ENCODE measurements at places on chromosomes 1 and 21.
A peak's percentile ranks its signal among the peaks of the same experiment; 100 is the strongest.

DNA sequence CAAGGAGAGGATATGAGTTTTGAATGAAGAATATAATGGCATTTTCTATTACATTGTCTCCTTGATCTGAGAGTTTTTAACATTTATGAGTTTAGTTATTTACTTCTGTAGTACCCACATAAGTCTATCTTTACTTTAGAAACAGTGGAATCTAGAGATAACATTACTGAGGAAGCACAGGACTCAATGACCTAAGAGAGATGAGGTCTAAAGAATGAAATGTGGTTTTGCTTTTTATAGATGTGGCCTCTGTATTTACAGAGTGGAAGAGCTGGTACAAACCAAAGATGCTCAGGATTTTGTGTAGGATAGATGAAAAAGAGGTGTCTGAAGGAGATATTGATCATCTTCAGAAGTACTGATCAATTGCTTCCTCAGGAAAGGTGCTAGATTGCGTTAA lies 177.3 kb downstream of the KCTD3 start:
- DNase-seq = peak; percentile 13

GRCh38 chr1:181898773-181899172 lies 162.7 kb downstream of the ZNF648 start:
- DNase-seq = no peak

GRCh38 chr1:243944429-243945160 lies 94.6 kb upstream of the AKT3 start:
- DNase-seq = no peak

DNA sequence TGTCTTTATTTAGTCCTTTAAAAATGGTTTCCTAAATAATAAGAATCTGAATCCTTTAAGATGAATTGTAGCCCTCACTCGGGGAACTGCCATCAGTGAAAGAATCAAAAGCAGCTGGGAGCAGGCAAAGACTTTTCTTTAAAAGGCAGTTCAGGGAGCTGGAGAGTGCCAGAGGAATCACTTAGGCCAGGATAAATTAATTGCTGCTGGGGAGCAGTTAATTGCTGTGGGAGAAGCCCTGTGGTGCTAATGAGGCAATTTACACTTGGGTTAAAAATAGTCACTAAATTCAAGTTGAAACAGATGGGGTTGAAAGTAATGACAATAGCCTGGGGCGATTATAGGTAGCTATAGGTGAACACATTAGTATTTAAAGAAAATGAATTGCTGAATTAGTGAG lies 38.7 kb upstream of the COL24A1 start:
- DNase-seq = no peak

DNA sequence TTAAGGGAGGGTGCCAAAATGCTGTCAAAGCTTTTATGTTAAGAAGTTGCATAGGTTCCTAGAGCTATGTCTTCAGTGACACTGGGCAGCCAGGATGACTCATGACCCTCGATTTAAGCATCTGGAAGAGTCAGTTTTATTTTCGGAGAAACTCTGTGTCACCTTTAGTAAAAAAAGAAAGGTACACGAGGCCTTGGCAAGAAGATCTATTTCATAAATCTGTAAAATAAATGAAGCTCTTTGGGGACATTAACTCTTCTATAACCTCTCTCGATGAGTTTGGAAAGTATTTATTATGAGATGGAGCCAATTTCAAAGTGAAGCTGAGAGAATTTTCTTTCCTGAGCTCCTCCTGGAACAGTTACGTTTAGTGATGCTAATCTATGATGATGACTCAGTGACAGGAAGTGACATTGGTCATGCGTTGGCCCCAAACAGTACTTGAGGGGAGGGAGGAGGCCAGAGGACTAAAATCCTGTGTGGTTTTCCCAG lies 156.5 kb downstream of the HLX start:
- DNase-seq = no peak

- no peak for DNase-seq
Observed at GRCh38 chr1:34627465-34628240, 127.2 kb upstream of the GJB5 start.

DNA sequence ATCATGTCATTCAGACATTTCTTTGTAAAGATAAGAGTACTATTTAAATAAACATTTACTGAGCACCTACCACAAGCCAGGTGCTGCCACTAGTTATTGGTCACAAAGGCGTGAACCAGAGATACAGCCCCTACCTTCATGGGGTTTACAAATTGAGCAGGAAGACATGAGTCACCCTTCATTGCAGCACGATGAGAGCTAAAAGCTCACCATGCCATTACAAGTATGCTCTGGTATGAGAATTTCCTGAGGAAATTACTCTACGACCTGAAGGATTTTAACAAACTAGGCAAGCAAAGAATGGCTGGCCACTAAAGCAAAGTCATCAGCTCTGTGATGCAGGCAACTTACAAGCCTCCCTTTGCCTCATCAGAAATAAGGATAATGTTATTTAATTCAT lies 346.8 kb downstream of the BRINP2 start:
- peak; percentile 47 for DNase-seq

GRCh38 chr1:177133977-177134538 lies 30.5 kb downstream of the ASTN1 start:
- DNase-seq = no peak

GRCh38 chr1:53330819-53331218 lies 2.9 kb upstream of the LRP8 start:
- DNase-seq = no peak

DNA sequence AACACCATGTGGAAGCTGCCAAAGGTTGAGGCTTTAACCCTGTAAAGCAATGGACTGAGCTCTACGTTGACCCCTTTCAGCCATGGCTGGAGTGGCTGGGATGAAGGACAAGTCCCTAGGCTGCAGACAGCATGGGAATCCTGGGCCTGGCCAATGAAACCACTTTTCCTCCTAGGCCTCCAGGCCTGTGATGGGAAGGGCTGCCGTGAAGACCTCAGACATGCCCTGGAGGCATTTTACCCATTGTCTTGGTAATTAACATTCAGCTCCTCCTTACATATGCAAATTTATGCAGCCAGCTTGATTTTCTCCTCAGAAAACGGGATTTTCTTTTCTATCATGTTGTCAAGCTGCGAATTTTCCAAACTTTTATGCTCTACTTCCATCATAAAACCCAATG lies 214.5 kb downstream of the RGS7 start:
- no peak for DNase-seq

- no peak for DNase-seq
Observed at GRCh38 chr1:165632491-165632890, 1.5 kb downstream of the MGST3 start.

GRCh38 chr1:5105744-5106143 lies 451.3 kb downstream of the AJAP1 start:
- no peak for DNase-seq

GRCh38 chr1:36836196-36836883 lies 198.0 kb downstream of the GRIK3 start:
- no peak for DNase-seq

DNA sequence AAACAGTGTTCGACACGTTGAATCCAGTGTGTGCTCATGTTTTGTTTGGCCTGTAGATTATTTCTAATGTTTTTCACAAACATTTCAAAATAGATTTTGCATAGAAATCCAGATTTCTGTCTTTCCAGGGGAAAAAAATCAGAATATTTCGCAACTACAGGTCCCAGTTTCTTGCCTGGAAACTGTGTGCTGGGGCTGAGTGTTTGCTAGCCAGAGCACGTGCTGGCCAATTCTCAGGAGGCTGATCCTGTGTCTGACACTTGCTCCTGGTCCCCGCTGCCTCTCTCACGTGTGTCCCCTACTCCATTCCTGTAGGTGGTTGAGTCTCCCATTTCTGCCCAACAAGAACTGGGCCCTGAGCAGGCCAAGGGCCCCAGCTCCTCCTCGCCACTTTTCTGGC lies 2.4 kb downstream of the MAB21L3 start:
- no peak for DNase-seq

DNA sequence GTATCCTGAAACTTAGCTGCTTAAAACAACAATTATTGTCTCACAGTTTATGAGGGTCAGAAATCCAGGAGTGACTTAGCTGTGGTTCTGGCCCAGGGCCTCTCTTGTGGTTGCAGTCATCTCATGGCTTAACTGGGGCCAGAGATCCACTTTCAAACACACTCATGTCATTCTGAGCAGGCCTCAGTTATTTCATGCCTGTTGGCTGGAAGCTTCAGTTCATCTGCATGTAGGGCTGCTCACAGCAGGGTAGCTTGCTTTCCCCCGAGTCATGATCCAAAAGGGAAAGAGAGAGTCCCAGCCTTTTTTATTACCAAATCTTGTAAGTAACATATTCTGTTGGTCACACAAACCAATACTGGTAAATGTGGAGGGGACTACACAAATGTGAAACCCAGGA lies 96.6 kb upstream of the B3GALT2 start:
- no peak for DNase-seq

- DNase-seq = peak; percentile 65
Observed at GRCh38 chr1:203769505-203770343, 4.7 kb downstream of the LAX1 start.

DNA sequence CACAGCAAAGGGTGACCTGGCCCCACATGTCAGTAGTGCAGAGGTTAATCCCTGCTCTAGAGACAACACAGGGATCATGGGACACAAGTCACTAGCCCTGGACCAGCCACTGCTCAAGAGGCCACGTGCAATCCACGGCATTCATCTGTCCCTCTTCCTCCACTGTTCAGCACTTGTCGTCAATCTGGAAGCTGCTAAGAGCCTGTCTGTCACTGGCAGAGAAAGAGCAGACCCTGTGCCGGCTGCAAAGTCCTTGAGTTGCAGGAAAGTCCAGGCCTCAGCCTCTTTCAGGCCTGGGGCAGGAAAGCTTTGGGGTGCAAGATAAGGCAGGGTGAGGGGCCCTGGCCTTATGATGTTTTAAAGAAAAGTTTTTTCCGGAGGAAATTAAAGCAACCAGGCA lies 16.7 kb downstream of the CELA2B start:
- DNase-seq = no peak

- DNase-seq = no peak
Observed at GRCh38 chr1:247475793-247476192, 17.9 kb upstream of the OR2B11 start.

- DNase-seq = no peak
Observed at GRCh38 chr1:29354511-29355098, 118.3 kb downstream of the PTPRU start.

DNA sequence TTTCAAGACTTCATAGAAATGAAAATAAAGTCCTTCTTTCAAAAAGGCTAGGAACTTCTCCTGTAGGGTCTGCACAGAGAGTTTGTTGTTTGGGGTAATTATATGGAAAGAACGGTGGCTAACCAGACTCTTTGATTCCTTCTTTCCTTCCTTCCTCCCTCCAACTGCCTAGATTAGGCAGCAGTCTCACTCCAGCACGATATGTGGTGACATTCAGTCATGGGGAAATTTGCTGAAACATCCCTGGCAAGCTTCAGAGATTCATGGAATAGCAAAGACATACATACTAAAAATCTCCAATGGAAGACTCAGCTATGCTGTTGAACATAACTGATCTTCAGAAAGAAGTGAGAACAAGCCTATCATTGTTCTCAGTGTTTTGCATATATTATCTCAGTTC lies 4.3 kb downstream of the NTMT2 start:
- no peak for DNase-seq

GRCh38 chr21:21682172-21682571 lies 684.0 kb downstream of the NCAM2 start:
- peak; percentile 59 for DNase-seq

GRCh38 chr1:37556712-37557196 lies at the start of gene DNALI1:
DNALI1 (plus strand) TSS chr1:37556940; CDS start chr1:37556995, 55 bp downstream.
- peak; percentile 67 for DNase-seq

DNA sequence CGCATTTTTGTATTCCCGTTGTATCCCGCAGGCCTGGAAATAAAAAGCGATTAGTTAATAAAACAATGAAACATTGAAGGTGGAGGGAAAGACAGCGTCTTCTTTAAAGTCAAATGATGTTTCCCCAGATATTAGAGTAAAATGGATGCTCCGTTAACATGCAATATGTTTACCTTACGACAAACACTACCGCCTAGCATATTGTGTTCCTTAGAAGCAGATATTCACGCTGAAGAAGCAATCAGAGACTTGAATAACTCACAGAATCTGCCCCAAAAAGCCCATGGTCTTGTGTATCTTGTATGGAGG lies 583 bp upstream of the B4GALT3 start:
- DNase-seq = no peak

GRCh38 chr21:42666925-42667324 lies 13.5 kb downstream of the PDE9A start:
- DNase-seq = no peak

GRCh38 chr21:42777757-42778344 lies 101.5 kb downstream of the WDR4 start:
- no peak for DNase-seq

GRCh38 chr1:198449727-198450433 lies 90.6 kb downstream of the ATP6V1G3 start:
- DNase-seq = no peak

DNA sequence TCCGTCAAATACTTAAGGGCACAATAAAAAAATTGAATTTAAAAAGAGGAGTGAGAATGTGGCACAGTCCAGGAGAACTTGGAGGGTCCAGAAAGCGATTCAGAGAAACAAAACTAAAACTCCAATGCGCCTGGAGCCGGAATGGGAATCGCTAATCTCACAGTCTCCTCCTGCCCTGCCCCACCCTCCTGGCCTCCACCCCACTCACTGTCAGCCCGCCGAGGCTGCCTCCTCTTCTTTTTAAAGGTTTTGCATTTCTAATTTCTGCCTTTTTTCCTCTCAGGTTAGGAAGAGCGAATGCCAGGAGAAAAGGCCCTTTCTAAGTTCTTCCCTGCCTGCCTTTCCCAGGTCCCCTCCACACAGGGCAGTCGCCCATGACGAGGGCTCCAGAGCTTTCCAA lies 135.3 kb downstream of the ZBTB18 start:
- no peak for DNase-seq

- DNase-seq = no peak
Observed at GRCh38 chr1:181516706-181517105, 33.4 kb downstream of the CACNA1E start.

- DNase-seq = no peak
Observed at GRCh38 chr1:20212685-20213331, 26.5 kb upstream of the PLA2G2C start.

DNA sequence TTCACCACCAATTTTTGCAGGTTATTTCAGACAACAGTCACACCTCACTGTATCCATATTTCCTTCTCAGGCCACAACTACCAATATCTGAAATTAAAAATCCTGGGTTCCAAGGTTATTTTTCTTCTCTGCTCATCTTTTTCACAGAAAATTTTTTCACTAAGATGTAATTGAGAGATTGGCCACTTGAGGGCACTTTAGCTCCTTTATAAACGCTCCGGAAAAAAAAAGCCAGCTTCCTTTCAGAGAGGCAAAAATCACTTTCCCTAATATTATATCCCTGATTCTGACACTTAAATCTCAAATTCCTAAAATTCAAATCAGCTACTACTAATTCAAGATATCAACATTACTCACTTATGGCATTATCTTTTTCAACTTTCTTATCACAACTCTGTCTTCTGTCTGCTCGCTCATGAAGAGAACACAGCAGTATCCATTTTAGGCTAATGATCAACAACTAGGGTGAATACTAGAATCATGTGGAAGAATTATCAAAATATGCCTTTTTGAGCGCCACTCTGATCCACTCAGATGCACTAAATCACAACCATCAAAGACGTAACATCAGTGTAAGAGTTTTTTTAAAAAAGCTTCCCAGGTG lies 101.4 kb upstream of the RGS1 start:
- DNase-seq = no peak

GRCh38 chr1:48969971-48970370 lies 193.3 kb upstream of the BEND5 start:
- no peak for DNase-seq

Measured in non-pigmented ciliary epithelial cell (primary cell).